ENCODE measurements at places on chromosomes 7 and 10.

- DNase-seq = no peak
These were observed 266.3 kb upstream of the ZMIZ1 start for GRCh38 chr10:78802431-78802830.

- DNase-seq = no peak
These were observed 208.4 kb upstream of the AKR1E2 start for GRCh38 chr10:4617589-4617988.

DNA sequence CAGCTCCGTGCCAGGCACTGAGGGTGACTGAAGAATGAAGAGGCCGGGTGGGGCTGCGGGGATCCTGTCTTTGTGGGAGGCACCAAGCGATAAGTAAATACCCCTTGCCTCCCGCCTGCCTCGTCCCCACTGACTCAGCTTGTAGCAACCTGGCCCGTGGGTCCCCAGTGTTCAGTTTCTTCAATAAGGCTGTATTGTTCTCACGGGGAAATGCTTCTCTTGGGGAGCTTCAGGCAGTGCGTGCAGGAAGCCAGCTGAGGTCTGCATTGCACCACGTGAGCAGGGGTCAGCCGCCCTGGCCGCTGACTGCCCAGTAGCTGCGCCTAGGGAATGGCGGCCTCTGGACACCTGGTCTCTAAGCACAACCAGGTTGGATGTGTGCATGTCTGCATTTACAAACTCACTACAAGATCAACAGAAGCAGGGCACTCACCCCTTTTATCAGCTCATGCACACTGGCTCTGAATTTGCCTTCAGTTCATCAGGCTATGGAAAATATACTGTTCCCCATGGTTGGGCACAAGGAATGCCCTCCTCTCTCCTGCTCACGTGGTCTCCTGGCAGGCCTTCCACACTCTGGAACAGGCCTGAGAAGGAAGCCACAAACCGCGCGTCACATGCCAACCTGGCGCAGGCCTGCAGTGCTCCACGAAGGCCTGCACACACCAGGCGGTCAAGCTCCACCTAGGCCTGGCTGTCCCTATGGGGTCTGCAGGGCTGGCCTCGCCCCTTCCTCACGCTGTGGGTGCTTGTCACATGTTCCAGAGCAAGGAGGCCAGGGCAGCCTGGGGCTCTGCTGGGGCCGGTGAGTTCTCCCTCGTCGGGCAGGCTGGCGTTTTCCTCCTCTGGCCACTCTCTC, 135.7 kb upstream of the RNF32 start:
- no peak for DNase-seq

- no peak for DNase-seq
These were observed 42.8 kb downstream of the TBXAS1 start for GRCh38 chr7:139871820-139872219.

DNA sequence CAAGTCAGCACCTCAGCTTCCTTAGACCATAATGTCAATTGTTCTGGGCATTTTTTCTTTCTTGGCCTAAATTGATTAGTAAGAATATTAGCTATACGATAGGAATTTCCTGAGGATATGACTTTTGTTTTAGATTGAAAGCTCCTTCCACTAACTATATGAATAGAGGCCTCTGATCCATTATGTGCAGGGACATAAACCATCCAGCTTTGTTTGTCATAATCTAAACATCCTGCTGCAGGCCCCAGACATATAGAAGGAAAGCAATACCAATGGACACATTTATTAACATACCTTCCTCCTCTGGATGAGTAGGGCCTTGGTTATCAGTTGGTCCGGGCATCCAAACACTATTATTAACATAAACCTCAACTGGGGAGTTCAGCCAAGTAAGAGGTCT, 4.3 kb upstream of the GIMAP4 start:
- no peak for DNase-seq

DNA sequence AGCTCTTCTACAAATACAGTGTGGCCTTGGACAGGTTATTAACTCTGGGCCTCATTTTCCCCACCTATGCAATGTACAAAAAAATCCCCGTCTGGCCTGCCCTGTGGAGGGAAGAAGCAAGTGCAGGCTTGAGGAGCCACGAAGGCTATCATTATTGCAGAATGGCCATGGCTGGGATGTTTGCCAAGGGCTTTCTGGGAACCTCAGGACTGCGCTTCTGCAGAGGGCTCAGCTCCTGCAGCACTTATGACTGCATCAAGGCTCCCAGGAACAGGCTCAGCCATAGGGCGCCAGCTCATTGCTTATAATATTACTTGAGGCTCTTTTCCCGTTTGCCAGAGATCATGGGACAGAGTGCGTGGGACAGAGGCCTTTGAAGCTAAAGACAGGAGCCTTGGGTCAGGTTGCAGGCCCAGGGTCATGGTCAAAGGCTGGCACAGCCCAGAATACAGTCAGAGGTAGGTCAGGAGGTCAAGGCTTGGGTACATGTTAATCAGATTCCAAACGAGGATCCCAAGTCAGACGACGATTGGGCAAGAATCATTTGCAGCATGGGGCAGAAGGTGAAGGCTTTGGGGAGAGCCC, 20.6 kb upstream of the C10orf105 start:
- DNase-seq = no peak

Measured in hindlimb muscle (tissue), 1 donor.